CD8-positive, alpha-beta memory T cell (primary cell): ENCODE measurements at places on chromosomes 2 and 18. TPM values are rescaled to one million over a fixed set of nuclear protein-coding genes. Genes with fewer than 3 reads are reported as not detected.

GRCh38 chr2:42049221-42050009, 1.6 kb downstream of the PKDCC start:
- DNase-seq: no peak

DNA sequence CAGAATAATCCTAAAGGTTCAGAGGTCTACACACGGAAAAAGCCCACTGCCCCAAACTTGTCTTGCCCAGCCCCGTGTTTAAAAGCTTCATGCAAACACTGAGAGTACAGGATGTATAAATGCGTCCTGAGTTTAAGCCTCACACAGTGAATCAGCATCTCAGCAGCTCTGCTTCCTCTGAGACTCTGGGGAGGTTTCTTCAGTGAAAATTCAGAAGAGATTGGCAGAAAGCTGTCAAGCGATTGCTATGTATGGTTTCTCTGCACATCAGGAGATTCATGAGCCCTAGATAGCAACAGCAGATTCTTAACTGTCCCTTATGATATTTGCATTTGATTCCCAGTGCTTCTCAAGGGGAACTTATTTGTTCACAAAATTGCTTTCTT, 27.1 kb downstream of the CRACDL start:
- DNase-seq: no peak

DNA sequence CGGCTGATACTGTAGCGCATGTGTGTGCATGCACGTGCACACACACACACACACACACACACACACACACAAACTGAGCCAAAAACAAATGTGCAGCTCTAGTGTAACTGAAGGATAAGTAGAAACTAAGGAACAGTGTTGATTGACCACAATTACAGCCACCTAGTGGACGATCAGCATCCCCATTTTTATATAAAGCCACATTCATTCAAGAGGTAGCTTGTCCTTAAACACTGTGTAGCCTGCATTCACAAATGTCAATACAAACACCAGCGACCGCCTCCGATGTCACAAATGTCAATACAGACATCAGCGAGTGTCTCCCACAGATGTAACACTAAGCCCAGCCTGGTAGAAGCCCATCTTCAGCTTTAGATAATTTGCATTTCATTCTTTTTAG, 167.4 kb downstream of the PTGR3 start:
- no peak for DNase-seq

DNA sequence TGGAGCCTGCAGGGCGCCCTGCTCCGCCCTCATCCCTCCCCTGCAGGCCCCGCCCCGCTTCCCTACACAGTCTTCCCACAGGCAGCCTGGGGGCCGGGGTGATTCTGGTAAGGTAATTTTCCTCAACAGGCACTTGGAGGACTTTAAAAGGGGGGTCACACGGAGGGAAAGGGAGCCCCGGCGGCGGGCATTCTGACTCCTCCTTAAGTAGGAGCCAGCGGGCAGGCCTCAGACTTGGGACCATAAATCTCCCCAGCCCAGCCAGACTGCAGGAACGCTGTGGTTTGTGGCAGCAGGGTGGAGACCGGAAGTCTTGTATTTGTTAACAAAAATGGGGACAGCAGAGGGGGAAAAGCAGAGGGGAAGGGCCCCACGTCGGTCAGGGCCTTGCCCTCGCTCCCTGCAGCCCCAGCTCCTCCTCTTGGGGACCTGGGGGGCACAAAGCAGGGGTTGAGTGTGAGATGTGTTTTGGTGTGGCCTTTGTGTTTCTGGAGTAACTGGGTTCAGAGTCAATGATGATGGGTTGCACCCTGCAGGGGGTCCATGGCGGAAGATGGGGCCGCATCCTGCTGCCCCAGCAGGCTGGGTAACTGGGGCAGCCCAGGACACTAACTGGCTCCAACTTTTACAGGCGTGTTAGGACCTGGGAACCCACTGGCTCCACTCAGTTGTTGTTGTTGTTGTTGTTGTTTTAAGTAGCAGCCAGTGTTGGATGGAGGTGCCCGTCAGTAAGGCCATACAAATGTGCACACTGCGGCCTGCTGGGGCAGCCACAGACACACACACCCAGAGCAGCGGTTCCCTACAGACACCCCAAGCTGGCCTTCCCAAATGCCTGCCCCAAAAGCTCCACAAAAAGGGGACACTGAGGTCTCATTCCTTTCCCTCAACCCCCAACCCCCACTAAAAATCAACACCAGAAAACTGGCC, 27.7 kb downstream of the SMAD7 start:
- peak; percentile 30 for DNase-seq

DNA sequence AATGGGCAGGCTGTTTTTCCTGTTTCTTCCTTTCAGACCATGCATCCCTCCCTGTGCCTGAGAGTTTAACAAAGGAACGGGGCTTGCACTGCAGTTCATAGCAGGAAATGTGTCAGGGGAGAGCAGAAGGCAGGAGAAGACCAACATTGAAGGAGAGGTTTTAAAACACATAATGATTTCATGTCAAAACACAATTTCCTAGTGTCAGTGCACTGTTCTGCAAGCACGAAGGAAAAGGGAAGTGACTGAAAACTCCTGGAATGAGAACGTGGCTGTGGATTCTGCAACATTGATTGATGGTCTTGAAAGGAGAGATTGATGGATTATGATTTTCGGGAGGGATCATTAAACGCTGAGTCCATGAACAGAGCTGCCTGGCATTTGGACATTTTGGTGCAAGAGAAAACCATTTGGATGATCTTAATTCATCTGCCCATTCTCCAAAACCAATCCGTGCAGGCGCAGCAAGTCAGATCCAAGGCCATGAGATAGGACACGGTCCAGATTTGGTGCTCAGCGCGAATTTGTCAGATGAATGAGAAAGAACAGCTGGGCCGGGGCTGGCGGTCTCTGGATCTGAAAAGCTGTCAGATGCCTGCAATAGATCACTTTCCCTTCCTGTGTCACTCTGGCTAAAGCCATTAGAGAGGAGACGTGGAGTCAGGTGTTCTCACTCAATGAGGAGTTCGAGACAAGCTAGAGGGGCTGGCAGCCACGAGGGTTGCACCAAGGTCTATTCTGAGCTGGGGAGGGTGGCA, 38.4 kb downstream of the C1QL2 start:
- DNase-seq: no peak

GRCh38 chr2:12502759-12503158, 214.0 kb upstream of the TRIB2 start:
- no peak for DNase-seq

GRCh38 chr2:181471226-181471625, 14.0 kb downstream of the ITGA4 start:
- DNase-seq: no peak

DNA sequence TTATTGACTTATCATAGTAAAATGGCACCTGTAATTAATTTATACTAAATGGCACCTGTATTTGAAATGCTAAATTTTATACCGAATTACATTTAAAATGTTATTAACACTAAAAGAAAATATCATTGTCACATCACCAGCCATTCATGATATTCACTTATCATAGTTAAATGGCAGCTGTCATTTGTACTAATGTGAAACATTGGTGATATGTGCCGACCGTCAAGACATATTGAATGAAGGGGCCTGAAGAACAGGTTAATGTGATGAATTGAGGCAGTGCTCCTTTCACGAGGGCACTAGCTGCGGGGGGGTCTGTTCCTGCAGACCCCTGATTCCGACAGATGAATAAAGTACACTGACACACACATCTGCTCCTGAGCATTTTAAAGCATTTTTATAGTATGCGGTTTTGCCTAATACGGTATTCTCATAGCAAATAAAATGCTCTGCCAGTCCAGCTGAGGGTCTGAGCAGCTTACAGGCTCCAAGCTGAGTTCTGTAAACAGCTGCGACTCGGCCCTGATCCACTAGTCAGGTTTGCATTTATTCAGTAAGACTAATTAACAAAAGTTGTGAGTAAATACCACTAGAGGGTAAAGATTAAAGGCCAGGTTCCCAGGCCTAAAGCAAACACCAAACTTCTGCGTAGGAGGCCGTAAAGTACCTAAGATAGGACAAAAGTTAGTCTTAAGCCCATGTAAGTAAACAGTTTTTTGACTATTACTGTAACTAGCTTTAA, 593.4 kb upstream of the NETO1 start:
- DNase-seq: no peak

- DNase-seq: no peak
Measured at GRCh38 chr2:131753640-131754561, 226.2 kb downstream of the CCDC74A start.

- DNase-seq: no peak
Measured at GRCh38 chr2:11679486-11680181, 9.6 kb upstream of the NTSR2 start.

- no peak for DNase-seq
Measured at GRCh38 chr2:119721904-119722303, 37.8 kb upstream of the PTPN4 start.

DNA sequence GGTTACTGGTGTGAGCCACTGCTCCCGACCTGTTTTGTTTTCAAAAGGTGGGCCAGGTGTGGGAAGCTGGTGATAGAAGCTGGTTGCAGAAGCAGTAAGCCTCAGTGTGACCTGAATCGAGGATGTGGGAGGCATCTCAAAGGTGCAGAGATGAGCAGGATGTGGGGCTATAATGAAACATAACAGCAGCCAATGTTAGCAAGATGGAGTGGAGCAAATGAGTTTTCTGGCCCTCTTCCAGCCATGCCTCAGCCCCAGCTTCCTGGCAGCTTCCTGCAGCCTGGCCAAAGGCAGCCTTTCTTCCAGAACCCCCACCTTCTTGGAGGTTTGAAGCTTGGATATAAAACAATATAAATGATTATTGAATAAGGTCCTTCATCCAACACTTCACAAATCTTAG, 184.8 kb downstream of the NCK2 start:
- peak; percentile 10 for DNase-seq

GRCh38 chr2:181376442-181376841, 80.7 kb upstream of the ITGA4 start:
- no peak for DNase-seq

GRCh38 chr2:130874512-130874911, 37.8 kb downstream of the ARHGEF4 start:
- no peak for DNase-seq

- no peak for DNase-seq
Measured at GRCh38 chr18:22494771-22495170, 77.1 kb upstream of the CTAGE1 start.

DNA sequence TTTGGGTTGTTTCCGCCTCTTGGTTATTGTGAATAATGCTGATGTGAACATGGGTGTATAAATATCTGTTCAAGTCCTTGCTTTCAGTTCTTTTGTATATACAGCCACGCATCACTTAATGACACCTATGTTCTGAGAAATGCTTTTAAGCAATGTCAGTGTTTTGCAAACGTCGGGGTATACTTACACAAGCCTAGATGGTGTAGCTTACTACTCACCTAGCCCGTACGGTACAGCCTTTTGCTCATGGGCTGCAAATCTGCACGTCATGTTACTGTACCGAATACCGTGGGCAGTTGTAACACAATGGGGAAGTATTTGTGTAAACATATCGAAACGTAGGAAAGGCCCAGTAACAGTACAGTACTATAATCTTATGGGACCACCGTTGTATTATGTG, 12.4 kb downstream of the RALB start:
- DNase-seq: no peak

GRCh38 chr18:46482831-46483230, 174.2 kb downstream of the LOXHD1 start:
- no peak for DNase-seq

DNA sequence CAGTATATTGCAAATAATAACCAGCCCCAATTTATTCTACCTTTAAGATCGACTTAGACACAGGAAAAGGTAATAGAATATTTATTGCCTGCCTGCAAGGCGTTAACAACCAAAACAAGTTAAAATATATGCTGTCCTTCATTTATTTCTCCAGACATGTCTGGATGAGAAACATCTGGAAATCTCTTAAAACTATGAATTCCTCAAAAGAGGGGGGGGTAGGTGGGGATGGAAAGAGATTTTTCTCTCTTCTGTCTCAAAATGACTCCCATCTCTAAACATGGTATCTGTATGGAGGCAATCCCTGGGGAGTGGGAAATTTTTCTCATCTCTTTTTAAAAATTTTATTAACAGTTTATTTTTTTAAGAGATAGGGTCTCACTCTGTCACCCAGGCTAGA, 113.0 kb downstream of the CDH2 start:
- no peak for DNase-seq

- DNase-seq: no peak
Measured at GRCh38 chr2:172885996-172886395, 150.4 kb downstream of the RAPGEF4 start.

GRCh38 chr18:72283148-72283925, 260.8 kb downstream of the CBLN2 start:
- DNase-seq: no peak

GRCh38 chr2:148042219-148042618, 21.3 kb downstream of the MBD5 start:
- no peak for DNase-seq

DNA sequence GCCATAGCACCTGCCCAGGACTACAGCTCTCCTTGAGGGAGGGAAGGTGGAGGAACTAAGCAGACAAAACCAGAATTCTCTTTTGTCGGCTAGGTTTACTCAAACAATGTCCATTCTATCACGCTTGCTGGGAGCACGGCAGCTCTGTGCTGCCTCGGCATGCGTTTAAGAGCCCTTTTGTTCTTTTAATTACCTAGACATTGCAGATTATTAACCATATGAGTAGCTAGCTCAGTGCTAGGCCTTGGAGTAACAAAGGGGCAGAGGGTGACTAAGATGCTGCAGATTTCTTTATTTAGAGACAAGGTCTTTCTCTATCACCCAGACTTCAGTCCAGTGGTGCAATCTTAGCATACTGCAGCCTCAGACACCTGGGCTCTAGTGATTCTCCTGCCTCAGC, 11.1 kb downstream of the MSGN1 start:
- no peak for DNase-seq

DNA sequence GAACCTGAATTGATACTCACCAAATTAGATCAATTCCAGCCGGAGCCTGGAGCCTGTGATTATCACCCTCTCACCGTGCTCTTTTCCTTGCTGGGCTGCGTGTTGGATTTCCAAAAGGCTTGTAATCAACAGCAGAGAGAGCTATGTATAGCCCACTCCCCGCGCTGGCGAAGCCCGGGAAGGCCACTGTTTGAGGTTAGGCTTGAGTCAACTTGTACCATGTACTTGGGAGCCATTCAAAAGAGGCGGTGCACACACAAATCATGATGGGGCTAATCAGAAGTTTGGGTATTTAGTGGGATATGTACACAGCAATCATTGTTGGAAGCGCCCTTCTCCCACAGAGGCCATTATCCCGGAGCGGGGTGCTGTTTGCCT, 151.6 kb downstream of the GLI2 start:
- DNase-seq: no peak

- DNase-seq: no peak
Measured at GRCh38 chr2:68216454-68217310, 35.6 kb downstream of the PPP3R1 start.

Gene SH3RF3
- 0.24 TPM for polyA plus RNA-seq

Gene BCL11A
- polyA plus RNA-seq: not detected

Gene DBI
- polyA plus RNA-seq: 372 TPM

Gene PAX8
- polyA plus RNA-seq: 0.97 TPM

Gene MC2R
- polyA plus RNA-seq: not detected

Gene FBXO15
- polyA plus RNA-seq: 1.3 TPM

Gene GRHL1
- 0.12 TPM for polyA plus RNA-seq

Gene CD302
- polyA plus RNA-seq: 0.28 TPM

Gene HNMT
- not detected for polyA plus RNA-seq

Gene OR6B2
- polyA plus RNA-seq: not detected

Gene RFX8
- polyA plus RNA-seq: not detected

Gene DUSP2
- polyA plus RNA-seq: 518 TPM

Gene CCBE1
- polyA plus RNA-seq: not detected

Gene CNGA3
- not detected for polyA plus RNA-seq

Gene COPS7B
- polyA plus RNA-seq: 34.1 TPM
